ENCODE measurements at places on chromosomes 12 and 14. TPM values are rescaled to one million over a fixed set of nuclear protein-coding genes. Genes with fewer than 3 reads are reported as not detected.

KANSL2 gene
- total RNA-seq, result 41.1 TPM

TMEM179 gene
- total RNA-seq, result 0.10 TPM

BDKRB2 gene
- 5.9 TPM for total RNA-seq

TAS2R42 gene
- not detected for total RNA-seq

LRRC10 gene
- total RNA-seq, result not detected

NOXRED1 gene
- total RNA-seq, result 0.14 TPM

Data from A549 treated with DMSO at 1 μM for 4 hours (cell line).